ENCODE measurements at places on chromosomes 2 and 18.

- no peak for DNase-seq
Observed at GRCh38 chr2:33223856-33224255, 252.6 kb upstream of the RASGRP3 start.

GRCh38 chr2:221169724-221170123, 402.4 kb downstream of the EPHA4 start:
- no peak for DNase-seq

DNA sequence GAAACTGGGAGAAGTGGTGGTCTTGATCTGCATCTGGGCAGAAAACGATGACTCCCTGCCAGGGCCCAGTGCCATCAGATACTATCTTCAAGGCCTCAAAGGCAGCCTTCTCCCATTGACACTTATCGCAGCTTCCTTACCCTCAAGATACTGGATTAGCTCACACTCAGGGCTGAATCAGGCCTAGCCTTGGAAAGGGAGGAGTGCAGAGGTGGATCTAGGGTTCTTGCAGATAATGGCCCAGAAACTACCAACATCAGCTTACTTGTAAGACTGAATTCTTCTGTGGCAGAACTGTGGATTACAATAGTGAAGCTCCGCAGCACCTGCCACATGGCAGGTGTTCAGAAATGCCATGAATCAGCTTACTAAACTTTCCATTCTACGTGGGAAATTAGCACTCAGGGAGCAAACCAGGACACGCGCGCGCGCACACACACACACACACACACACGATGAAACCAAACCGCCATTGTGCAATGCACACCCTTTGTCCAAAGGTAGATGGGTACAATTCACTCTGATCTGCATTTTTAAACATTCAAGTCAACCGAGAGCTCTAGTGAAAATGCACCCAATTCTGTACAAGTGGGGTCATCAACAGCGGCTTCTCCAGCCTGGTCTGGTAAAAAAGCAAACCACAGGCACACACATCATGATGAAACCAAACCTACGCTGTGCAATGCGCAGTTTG, 26.3 kb upstream of the TMEM182 start:
- DNase-seq: no peak

DNA sequence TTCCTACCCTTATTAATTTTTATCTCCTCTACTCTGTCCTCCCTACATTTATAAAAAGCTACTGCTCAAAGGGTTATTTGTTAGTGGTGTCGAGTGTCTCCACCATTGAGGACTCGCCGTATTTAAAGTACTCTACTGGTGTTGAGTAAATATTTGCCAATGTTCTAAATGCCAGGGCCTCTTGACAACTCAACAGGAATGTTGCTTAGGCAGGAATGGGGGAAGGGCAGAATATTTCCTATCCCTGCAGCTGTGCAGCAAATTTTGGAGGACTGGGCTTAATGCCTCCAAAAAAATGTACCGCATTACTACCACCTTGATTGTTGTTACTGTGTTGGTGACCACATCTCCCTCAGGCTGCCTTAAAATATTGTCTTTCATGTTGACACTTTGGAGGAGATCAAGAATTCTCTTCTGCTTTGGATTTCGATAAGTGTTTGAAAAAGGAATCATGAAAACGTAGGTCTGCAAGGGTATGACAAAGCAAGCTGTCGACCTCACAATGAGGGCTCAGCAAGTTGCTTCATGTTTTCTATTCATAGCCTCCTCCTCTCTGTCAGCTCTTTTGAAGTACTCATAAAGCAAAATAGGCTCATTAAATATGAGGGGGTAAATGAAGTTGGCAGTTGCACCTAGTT, 84.3 kb downstream of the EFEMP1 start:
- no peak for DNase-seq

DNA sequence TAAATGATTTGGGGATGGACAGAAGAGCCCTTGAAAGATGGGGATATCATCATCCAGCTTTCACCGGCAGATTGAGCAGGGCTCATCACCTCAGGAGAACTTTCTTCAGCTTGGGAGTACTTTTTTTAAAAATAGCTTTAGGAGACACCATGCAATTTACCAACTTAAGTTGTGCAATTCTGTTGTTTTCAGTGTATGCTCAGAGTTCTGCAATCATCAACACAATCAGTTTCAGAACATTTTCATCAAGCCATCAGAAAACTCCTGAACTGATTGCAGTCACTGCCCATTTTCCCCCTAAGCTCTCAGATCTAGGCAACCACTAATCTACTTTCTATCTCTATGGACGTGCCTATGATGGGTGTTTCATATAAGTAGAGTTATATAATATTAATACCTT, 117.7 kb downstream of the CRIM1 start:
- DNase-seq: no peak

- no peak for DNase-seq
Observed at GRCh38 chr2:119224391-119225104, 914 bp downstream of the STEAP3 start.

Measured in effector CD4-positive, alpha-beta T cell (primary cell).